ENCODE measurements at places on chromosomes 12 and 14.

GRCh38 chr12:93015871-93016751, 87.0 kb upstream of the EEA1 start:
- no peak overlapping the region for H3K4me3 ChIP-seq
- H3K4me1 ChIP-seq = peaks cover 7% of the 10 kb centered on the region
- no peaks in the 10 kb centered on the region for H3K36me3 ChIP-seq

DNA sequence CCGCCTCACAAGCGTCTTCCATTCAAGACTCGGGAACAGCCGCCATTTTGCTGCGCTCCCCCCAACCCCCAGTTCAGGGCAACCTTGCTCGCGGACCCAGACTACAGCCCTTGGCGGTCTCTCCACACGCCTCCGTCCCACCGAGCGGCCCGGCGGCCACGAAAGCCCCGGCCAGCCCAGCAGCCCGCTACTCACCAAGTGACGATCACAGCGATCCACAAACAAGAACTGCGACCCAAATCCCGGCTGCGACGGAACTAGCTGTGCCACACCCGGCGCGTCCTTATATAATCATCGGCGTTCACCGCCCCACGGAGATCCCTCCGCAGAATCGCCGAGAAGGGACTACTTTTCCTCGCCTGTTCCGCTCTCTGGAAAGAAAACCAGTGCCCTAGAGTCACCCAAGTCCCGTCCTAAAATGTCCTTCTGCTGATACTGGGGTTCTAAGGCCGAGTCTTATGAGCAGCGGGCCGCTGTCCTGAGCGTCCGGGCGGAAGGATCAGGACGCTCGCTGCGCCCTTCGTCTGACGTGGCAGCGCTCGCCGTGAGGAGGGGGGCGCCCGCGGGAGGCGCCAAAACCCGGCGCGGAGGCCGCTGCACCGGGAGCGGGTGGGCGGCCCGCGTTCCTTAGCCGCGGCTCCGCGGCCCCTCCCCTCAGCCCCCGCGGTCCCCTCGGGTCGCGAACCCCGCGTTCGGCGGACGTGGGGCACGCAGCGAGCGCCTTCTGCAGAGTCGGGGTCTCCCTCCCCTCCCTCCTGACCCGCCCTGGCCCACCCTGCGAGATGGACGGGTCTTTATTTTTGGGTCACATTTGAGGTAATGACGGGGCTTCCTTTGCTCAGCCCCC, at the start of gene UBC:
TSS of gene UBC (minus strand) at position 259 of the 847 bp plus-strand sequence. CDS start 879 bp downstream, outside the sequence.
- peak within 1 kb of the TSS; percentile 100 for H3K27ac ChIP-seq
- H3K4me3 ChIP-seq = peak within 1 kb of the TSS; percentile 100
- peaks cover 37% of the 10 kb centered on the region for H3K27me3 ChIP-seq
- DNase-seq = peak; percentile 87
- peaks cover 37% of the 10 kb centered on the region for H3K36me3 ChIP-seq

DNA sequence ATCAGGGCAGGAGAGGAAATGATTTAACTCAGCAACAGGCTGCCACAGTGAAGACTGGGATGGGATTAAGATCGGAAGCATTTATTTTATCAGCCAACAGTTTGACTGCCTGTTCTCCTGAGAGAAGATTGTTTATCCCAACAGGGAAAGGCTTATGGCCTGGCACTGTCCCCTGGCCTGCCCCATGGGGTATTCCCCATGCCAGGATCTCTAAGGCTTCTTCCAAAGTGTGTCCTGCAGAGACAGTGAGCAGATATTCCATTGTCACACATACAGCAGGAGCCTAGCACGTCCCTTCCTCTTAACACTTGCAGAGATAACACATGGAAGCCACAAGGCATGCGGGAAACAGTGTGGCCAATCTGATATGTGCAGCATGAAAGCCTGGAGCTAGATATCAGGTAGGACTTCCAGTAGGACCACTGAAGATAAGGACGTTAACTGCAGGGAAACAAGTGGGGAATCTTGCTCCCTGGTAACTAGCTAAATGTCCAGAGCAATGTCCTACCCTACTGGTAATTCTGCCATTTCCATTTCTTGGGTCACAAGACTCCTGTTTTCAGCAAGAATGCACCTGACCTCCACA, 48.2 kb downstream of the IQSEC3 start:
- DNase-seq = no peak
- H3K4me1 ChIP-seq = peaks cover 37% of the 10 kb centered on the region
- H3K36me3 ChIP-seq = no peaks in the 10 kb centered on the region
- H3K27ac ChIP-seq = peak overlapping the region; percentile 2

DNA sequence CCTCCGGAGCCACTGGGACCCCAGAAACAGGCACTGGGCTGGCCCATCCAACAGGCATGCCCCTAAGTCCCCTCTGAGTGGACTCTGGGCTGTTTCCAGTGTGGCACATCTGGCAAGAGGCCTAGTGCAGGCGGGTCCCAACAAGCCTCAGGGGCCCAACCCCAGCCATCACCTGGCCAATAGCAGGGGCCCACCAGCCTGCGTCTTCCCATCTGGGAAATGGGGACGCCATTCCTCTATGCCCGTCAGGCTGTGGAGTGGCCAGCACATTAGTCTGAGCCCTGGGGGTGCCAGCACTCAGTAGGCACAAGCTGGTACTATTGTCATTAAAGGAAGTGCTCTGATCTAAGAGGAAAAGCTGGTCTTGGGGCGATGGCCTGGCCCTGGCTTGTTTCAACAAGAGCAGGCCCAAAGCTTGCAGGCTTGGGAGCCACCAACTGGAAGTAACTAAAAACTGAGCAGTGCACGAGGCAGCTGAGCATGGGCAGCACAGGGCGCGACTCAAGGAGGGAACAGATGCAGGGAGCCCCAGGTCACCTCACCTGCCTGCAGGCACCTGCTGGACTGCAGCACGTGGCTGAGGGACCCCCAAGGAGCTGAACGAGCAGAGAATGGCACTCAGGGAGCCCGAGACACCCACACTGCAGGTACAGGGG, 8.4 kb downstream of the DEGS2 start:
- H3K4me3 ChIP-seq = no peak overlapping the region
- DNase-seq = no peak
- no peaks in the 10 kb centered on the region for H3K4me1 ChIP-seq

GRCh38 chr12:21656905-21657325, 727 bp downstream of the LDHB start:
- peaks cover 9% of the 10 kb centered on the region for H3K27me3 ChIP-seq
- H3K27ac ChIP-seq = peak overlapping the region; percentile 52
- H3K4me3 ChIP-seq = peak overlapping the region; percentile 99

DNA sequence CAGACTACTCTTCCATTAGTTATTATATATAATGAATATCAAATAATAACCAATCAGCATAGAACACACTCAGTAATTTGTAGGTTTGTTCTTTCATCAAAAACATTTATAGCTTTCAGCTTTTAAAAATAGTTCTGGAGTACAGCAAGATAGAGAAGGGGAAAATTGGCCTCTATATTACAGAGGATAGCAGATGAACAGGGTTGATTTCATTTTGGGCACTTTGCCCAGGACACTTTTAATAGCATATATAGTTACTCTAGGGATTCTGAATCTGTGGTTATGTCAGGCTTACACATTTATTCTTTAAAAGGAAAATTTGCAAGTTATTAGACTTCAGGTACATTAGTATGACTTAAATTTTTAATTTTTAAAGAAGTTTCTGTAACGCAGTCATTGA, 52.6 kb downstream of the IFT81 start:
- H3K27me3 ChIP-seq = peaks cover 4% of the 10 kb centered on the region
- no peak overlapping the region for H3K27ac ChIP-seq
- H3K4me3 ChIP-seq = no peak overlapping the region
- H3K4me1 ChIP-seq = no peaks in the 10 kb centered on the region
